ENCODE measurements at places on chromosomes 5 and 9.
A peak's percentile ranks its signal among the peaks of the same experiment; 100 is the strongest.

DNA sequence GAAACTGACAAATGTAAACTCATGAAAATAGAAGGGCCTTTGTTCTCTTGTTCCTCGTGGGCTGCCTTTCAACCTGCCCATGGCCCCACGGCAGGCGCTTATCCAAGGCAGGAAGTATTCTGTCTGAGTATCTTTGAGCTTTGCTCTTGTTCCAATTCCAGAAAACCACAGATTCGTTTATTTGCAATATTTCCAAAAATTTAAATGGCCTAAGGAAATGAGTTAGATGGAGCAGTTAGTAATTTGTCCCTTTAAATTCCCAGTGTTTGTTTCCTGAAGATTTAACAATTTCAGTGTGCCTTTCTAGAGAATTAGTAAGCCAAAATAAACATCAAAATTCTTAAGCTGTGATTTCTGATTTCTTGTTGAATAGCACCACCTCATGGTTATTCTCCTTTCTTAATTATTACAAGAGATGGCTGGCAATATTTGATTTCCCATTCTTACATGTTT is 299.4 kb upstream of the RASA1 start:
- DNase-seq, result no peak

GRCh38 chr9:93154293-93154903 is 20.3 kb upstream of the NINJ1 start:
- DNase-seq, result no peak

DNA sequence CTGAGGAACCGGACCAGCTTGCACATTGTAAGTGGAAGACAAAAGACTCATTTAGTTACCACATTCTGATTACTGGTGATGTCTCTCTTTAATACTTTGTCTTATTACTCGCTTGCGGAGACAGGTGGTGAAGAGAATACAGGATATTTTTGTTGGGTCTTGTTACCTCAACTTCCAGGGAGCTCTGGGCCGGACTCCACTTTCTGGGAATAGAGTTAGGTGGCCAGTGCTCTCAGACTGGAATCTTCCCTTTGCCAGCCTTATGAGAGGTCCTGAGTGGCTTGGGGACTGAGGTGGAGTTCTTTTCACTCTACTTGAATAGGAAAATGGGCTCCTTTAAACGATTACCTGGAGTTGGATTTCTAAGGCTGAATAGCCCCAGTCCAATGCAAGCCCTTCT is 33.3 kb upstream of the SPRY4 start:
- DNase-seq, result no peak

DNA sequence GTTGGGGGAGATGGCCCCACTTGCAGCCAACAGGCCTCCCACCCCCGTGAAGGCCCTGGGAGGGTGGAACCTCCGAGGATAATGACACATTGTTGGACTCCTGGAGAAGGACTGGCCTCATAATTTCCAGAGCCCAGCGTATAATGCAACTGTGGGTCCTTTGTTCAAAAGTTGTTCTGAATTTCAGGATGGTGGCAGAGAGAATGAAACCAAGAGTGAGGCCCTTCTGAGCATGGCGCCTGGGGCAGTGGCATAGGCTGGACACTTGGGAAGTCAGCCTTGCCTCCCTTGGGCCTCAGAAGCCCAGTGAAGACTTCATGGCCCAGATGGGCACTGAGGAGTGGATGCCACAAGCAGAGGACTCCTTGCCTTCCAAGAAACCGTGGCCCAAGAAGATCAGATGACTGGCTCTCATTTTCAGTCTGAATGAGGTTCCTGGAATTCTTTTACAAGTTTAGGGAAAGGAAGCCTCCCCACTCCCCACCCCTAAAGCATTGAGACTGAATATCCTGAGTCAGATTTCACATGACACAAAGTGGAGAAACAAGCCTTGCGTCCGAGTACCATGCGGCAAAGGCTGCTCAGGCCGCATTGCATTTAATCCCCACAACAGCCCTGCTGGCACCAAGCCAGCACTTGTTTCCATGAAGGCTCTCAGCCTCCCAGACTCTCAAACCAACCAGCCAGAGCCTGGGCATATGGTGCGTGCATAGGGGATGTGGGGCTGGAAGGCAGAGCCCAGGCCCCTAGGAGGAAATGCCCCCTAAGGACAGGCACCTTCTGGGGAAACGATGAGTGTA is 96.7 kb upstream of the SMIM23 start:
- DNase-seq, result no peak

- DNase-seq, result no peak
Measured at GRCh38 chr9:115525111-115526058, 407.4 kb upstream of the TNC start.

DNA sequence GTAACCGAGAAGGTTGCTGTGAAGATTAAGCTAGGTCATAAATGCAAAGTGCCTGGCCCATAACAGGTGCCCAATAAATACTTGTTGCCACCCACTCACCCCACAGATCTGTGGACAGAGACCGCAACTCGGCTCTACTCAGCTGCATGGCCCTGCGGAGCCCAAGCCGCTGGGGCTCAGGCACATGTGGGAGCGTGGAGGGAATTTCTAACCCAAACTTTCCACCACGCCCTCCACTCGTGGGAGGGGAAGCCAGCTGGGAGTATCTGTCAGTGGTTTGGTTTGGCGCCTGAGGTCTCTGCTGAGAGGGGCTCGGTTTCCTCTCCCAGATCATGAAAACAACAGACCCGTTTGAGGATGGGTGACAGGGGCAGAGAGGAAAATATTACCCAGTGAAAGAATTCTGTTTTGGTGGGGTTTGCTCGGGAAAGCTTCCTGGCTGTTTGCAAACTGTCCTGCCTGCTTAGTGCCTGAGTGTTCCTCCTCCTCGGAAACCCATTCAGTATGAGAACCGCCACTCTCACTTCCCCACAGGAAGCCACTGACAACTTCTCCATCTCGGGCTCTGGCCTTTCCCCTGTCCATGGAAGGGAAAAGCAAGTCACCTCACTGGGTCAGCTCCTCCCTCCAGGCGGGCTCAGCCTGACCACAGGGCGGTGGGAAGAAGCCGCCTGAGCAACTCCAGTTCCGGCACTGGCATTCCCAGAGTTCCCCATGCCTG is 60.1 kb downstream of the RGS3 start:
- peak; percentile 32 for DNase-seq

DNA sequence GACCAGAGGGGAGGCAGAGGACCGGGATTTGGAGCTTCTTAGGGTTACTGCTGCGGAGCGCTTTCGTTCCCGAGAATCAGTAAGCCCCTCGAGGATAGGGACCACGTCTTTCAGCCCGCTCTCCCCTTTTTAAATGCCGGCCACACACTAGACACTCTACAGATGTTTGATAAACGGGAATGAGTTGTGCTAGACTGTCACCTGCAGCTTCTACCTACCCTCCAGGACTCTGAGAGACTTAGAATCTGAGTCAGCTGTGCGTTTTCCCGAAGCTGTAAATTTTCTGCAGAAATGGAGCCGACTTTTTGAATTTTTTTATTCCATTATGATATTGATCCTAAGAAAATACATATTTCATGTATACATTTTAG is 670 bp downstream of the CCDC171 start:
- no peak for DNase-seq

- DNase-seq, result no peak
Measured at GRCh38 chr5:123496892-123497291, 15.1 kb upstream of the CSNK1G3 start.

- DNase-seq, result no peak
Measured at GRCh38 chr5:65961633-65962032, 35.3 kb downstream of the ERBIN start.

- DNase-seq, result no peak
Measured at GRCh38 chr5:43106290-43106638, 14.4 kb upstream of the ZNF131 start.

DNA sequence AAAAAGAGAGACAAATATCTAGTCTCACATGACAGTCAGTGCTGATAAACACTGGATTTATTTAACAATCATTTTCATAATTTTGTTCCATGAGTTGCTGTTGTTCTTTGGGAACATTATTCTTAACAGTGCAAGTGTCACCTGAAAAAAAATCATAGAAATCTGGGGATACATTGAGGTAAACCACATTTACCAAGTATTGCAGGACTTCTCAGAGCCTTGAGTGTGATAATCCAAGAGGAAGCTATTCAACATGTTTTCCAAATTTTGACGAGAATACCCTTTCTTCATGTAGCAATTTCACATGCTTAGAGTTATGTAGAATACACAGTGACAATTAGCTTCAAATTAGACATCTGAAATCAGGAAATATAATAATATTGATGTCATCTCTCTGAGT is 108.5 kb downstream of the MEGF10 start:
- DNase-seq, result no peak

GRCh38 chr9:107484117-107484723 is 5.3 kb downstream of the KLF4 start:
- no peak for DNase-seq

DNA sequence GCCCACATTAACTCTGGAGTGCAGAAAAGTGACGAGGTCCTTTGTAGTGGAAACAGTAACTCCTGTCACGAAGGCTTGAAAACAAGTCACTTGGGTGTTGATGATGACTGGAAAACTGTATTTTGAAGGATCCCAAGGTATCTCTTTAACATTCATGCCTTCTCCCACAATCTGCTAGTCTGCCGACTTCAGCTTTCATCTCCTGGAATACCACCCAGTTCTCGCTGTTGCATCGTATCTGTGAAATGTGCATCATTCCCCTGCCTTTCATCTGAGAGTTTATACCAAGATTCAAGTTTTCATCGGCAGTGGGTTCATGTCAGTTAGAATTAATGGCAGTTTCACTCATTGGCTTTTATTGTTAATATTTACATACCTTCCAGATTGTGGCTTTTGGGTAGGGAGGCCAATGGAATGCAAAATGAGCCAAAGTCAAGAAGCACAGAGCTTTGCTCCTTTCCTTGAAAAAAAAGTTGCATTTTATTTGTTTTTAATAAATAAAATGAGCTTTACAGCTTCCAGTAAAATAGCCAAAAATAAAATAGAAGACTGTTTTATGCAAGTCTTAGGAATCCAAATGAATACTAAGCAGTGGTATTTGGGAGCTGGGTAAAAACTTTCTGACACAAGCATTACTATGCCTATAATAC is 575.2 kb upstream of the WWC1 start:
- no peak for DNase-seq

- DNase-seq, result no peak
Measured at GRCh38 chr5:10761933-10762775, 1.1 kb upstream of the DAP start.

DNA sequence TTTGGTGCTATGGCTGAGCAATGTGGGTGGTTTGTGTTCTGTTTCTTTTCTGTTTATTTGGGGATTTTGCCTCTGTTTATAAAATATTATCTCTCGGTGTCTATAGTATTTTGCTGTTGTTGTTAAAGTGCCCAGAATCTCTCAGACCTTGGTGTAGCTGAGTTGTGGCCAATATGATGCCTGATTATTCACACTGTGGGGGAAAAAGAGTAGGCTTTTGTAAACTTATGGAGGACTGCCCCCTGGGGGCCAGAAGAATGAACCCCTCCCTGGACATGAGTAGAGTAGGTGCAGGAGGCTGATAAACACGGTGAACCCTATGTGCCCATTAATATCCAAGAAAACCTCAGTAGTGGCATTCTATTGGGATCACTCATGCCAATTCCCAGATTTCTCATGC is 49.0 kb upstream of the DPYSL3 start:
- DNase-seq, result no peak

DNA sequence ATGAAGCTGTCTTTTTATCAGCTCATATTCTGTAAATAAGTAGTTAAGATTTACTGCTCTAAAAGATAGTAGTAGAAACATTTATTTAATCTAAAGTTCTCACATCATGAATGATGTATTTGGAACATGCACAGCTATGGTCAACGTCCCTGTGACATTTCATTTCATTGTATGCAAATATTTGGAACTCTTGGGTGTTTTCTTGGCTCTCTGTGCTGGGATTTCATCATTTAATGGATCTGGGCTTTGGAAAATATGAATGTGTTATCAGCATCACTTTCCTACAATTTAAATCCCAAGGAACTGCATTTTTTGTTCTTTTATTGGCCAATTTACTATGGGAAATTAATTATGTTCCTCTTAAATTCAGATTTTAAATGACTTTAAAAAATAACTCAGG is 462.9 kb downstream of the SEMA5A start:
- DNase-seq, result no peak

DNA sequence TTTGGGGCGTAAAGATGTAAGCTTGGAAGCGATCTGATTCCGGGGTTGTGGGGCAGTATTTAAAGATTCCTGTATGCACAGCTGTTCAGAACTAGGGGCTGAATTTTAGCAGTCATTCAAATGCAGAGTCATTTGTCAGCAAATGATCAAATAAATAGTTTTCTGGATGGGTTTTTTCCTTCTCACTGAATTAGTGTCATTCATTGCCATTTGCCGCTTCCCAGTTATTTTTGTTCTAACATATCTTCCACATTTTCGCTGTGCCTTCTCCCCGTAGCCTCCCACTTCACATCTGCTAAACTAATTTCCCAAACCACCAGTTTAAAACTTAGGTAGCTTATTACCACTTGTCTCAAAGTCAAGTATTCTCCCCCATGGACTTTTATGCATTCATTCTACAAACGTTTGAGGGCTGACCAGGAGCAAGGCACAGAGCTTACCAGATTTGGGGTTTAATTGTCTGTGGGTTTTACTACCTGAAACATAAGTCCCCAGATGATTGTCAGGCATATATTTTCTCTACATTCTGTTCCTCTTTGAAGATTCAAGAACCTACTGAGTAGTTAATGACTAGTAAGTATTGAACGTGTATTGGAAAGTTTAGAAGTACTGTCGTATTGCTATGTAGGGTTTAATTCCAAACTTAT is 41.3 kb upstream of the CKMT2 start:
- no peak for DNase-seq

GRCh38 chr9:2597483-2597882 is 24.1 kb upstream of the VLDLR start:
- no peak for DNase-seq

GRCh38 chr5:32331217-32331934 is 18.6 kb upstream of the MTMR12 start:
- no peak for DNase-seq

DNA sequence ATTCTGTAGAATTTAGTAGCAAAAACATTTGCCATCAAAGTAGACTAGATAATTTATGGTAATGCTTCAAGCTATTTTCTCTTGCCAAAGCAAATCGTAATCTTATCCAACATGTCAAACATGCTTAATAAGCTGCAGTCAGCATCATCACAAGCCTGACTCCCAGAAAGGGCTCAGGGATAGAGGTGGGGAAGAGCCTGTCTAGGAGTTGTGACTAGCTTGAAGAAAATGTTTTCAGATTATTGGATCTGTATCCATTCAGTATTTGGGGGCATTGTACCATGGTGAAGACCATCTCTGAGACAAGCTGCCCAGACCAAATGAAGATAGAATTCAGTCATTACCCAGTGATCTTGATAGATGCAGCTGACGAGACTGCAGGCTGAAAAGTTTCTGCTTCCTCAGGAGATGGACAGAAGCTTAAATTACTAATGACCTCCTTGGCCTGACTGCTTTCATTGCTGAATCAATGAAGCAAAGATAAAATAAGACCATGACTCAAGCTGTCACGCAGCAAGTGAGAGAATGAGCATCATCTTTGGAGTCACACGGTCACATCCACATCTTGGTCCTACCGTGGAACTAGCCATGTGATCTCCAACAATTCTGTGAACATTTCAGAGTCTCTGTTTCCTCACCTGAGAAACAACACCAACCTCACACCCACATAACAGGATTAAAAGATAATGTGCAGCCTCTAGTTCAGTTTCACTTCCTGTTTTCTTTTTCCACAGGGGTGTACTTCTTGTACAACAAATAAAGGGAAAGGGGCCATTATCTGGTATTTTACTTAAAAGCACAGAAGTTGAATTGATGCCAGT is 9.4 kb downstream of the ERAP2 start:
- DNase-seq, result no peak

- DNase-seq, result no peak
Measured at GRCh38 chr5:54281960-54282692, 28.2 kb downstream of the ARL15 start.

Measured in stimulated activated CD4-positive, alpha-beta T cell treated with anti-CD3 and anti-CD28 coated beads, Interleukin-1b, Interleukin-23, amount 100 ng/mL, for 1 hour (primary cell).